GM04504 (cell line): ENCODE measurements at places on chromosomes 7 and 10.

- no peak for DNase-seq
Observed at GRCh38 chr10:115856580-115856979, 416.4 kb downstream of the GFRA1 start.

DNA sequence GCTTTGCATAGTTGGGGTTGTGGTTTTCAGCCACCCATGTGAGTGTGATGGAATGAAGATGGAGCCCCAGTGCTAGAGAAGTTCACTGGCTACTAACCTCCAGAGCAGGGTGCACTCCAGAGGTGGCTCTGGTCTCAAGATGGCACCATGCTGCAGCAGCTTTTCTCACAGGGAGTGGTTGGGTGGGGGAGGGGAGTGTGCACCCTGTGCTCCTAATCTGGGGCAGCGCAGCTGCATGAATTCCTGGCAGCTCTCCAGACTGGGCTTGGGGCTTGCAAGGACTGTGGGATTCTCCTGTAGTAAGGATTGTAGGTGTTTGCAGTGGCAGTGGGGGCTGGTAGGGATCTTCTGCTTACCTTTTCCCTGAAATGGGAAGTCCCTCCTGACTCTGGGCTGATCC lies 23.7 kb downstream of the PHTF2 start:
- no peak for DNase-seq

- DNase-seq = no peak
Observed at GRCh38 chr10:60511477-60512229, 122.0 kb upstream of the ANK3 start.

DNA sequence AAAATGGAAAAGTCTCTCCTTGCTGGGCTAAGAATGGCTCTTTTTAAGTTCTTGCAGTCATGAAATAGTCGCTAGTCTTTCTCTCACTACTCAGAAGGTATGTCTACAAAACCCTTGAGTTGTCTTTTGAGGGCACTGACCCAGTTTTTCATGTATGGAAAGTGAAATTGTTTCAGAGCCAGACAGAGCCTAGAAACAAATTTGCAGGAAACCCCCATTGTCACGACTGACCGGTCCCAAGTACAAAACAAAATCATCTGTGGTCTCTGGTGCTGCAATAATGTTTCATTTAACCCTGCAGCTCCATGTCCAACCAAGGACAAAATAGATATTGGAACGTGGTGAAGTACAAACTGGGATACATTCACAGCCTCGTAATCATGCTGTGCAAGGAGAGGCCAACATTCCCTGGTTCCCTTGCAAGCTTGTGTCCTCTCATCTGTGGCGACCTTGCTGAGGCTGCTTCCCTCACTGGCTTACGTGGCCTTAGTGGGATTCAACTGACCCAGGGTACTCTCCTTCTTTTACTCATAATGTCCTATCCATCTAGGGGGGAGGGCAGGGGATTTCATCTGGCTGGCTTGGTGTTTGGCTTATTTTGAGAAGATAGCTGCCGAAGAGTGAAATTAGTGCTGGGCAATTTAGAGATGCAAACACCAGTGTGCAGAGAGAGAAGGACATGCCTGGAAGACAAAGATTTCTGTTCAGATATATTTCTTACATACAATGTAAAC lies 172.5 kb downstream of the IPMK start:
- DNase-seq = no peak

DNA sequence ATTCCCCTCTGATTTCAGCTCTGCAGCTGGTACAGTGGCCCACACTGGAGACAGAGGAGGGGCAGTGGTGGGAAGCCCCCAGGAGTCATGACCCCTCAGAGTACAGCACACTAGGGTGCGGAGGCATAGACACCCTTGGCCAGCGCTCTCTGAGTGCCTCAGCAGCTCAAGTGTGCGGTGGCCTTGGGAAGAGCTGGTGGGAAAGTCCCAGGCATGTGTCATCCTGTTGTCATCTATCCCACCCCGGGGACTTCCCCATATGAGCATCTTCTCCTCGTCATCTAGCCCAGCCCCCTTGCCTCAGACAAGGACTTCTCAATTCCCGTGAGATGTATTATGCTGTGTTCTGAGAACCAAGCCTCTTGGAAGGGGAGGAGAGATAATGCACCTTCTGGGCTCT lies 15.6 kb upstream of the PPIF start:
- peak; percentile 75 for DNase-seq

- no peak for DNase-seq
Observed at GRCh38 chr10:60286559-60286958, 103.1 kb downstream of the ANK3 start.

DNA sequence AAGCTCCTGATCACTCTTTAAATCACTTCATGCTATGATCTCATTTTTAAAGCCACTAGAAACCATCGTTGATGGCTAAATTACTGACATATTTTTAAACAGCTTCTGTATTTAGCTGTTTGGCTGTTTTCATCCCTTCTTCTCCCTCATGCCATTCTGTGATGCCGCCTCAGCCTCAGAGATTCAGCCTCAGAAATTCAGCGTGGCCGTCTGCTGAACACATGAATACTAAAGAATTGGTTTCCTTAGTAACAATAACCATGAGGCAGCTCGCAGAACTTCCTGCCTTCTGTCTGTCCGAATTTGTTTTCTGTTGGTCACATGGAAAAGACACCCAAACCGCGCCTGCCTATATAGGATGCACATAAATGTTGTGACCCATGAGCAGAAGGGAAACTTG lies 31.0 kb upstream of the FZD1 start:
- no peak for DNase-seq

GRCh38 chr10:35300063-35300699 lies 36.1 kb upstream of the CCNY start:
- peak; percentile 51 for DNase-seq

GRCh38 chr7:157497367-157497743 lies 160.6 kb downstream of the DNAJB6 start:
- DNase-seq = no peak

DNA sequence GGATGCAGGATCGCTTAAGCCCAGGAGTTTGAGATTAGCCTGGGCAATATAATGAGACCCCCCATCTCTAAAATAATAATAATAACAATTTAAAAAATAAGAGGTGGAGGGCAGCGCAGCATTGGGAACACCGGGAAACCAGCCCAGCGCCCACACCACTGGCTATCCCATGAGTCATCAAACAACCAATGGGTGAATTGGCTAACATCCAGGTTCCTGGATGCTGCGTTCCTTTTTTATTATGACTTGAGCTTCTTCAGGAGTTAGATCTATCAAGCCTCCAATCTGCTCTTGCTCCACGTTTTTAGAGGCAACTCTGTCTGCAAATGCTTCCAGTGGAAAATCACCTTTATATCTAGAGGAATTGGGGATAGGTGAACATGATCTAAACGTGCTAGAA lies 10.0 kb upstream of the LRRC4 start:
- DNase-seq = no peak

GRCh38 chr10:123614888-123615287 lies 51.3 kb upstream of the GPR26 start:
- no peak for DNase-seq

DNA sequence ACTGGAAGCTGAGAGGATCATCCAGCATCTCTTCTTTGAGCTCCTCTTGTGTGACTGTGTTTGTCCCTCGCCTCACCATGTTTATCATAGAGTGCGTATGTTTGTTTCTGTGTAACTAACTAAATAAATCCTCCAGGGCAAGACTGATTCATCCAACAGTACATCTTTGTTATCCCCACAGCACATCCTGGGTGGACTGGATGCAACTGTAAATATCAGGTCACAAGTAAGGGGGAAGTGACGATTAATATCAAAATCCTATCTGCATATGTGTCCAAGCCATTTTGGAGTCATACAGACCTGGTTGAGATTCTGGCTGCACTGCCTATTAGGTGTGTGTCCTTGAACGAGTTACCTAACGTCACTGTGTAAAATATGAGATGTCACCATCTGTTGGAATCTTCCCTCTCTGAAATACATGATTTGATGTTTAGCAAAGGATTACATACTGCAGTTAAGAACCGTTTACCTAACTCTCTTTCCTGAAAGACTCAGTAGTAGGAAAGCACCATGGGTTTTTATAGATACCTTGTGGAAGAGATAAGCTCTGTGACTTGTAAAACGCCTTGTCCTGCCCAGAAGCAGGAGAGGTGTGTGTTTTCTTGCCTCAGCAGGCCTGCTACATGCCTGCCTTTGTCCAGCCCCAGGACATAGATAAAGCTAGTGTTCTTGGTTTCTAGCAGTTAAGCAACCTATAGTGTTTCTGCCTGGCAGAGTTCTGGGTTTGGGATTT lies 25.8 kb downstream of the WBP1L start:
- no peak for DNase-seq

- no peak for DNase-seq
Observed at GRCh38 chr7:28132959-28133870, 47.4 kb downstream of the JAZF1 start.

- DNase-seq = no peak
Observed at GRCh38 chr10:91164520-91165065, 55.9 kb upstream of the PCGF5 start.

GRCh38 chr7:112137141-112138101 lies 68.8 kb downstream of the DOCK4 start:
- DNase-seq = no peak

DNA sequence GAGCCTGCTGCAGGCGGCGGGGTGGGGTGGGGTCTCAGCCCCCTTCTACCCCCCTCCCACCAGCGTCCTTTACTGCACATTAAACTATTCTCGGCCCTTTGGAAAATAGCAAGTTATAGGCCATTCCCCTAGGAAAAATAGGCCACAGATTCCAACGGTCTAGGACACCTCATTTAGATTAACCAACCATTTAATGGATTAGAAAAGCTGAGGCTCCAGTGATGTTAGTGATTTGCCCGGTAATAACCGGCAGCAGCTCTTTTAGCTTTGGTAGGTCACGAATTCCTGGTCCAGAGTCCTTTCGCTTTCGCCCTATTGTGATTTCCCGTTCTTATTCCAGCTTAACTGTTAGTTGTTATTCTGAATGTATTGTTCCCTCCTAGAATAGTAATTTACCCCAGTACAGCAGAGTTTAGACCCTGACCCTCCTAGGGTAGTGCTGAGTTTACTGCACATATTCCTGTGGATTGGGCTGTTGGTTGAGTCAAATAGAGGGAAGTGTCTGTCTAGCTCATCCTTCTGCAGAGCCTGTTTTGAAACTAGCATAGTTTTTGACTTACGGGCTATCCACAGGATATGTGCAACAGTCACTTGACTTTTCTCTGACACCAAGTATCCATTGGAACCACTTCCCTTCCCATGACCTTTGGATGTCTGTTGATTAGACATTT lies 754 bp downstream of the GSTO1 start:
- peak; percentile 64 for DNase-seq

- DNase-seq = no peak
Observed at GRCh38 chr7:55127135-55127551, 108.3 kb downstream of the EGFR start.

DNA sequence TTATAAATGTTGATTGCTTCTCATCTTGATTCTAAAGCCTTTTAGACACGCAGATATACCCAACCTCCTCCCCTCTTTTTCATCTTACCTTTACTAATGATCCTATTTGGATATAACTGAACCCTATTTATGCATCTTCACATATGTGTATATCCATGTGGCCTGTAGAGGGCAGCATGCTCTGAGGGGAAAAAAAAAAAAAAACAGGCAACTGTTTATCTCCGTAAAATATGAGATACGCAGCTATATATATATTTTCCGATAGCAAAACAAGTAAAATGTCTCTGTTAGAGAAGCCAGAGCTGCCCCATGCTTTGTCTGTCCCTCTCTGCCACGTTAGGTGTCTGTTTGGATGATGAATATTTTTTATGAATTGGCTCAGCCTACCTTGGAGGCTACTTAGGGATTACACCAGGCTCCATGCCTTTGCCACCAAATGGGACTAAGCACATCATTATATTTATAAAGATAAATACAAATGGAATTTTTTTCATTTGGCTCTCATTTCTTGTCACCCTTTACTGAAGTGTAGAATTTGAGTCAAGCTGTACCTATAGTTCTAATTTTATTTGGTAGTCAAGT lies 174.8 kb upstream of the FZD1 start:
- no peak for DNase-seq

DNA sequence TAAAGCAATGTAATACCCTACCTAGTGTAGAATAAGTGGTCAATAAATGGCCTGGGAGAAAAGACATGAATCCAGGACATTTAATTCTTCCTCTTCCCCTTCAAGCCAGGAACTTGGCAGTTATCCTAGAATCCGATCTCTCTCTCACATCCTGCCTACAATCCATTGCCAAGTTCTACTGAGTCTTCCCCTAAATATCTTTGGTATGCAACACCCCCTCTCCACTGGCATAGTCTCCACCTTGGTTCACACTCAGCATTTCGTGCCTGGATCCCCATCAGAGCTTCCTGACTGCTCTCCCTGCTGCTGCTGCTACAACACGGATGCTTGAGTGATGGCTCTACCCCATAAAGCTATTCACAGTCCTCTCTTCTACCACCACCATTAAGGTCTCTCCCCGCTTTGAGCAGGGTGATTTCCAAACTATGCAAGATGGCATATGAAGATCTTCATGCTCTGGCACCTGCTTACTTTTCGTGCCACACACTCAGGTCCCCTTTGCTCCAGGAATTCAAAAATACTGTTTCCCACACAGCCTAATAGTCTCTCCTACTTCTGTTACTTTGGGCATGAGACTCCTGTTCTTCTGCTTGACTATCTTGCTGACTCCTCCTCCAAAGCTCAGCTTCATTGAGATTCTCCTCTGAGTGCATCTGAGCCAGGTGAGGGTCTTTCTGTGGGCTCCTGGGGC lies 4.8 kb downstream of the ANK3 start:
- peak; percentile 97 for DNase-seq

GRCh38 chr10:997266-998022 lies 9.2 kb downstream of the GTPBP4 start:
- no peak for DNase-seq

DNA sequence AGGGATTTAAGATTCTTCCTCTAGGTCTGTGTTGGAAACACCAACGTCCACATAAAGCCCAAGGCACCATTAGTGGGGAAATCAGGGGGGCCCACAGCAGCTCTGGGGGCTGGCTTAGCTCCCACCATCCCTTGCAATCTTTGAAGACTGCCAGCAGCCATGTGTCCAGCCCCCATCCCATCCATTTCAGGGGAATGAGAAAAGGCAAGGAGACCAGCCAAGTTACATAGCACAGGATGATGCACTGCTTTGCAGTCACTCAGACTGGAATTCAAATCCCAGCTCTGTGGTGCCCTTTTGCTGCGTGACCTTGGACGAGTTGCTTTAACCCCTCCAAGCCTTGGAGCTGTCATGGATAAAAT lies 108.9 kb upstream of the ZMIZ1 start:
- no peak for DNase-seq

DNA sequence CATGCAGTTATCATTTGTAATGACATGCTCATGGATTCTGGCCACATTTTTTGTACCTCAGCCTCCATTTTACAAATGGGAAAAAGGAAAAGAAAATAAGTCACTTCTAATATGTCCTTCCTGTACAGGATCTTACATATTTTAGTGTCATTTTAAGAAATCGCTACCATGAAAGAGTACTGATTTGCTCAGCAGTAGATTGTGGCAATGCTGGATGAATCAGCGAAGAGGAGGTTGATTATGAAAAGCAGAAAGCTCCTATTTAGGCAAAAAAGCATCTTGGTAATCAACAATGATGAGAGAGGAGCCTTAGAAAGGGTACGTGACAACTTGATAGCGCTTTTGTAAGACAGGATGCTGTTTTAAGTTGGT lies 522.9 kb downstream of the PARD3 start:
- no peak for DNase-seq

GRCh38 chr7:142438235-142438922 lies 180.5 kb upstream of the PRSS58 start:
- no peak for DNase-seq
